Myocyte (in vitro differentiated cells): ENCODE measurements at places on chromosomes 7 and 10. TPM values are rescaled to one million over a fixed set of nuclear protein-coding genes. Genes with fewer than 3 reads are reported as not detected.

DNA sequence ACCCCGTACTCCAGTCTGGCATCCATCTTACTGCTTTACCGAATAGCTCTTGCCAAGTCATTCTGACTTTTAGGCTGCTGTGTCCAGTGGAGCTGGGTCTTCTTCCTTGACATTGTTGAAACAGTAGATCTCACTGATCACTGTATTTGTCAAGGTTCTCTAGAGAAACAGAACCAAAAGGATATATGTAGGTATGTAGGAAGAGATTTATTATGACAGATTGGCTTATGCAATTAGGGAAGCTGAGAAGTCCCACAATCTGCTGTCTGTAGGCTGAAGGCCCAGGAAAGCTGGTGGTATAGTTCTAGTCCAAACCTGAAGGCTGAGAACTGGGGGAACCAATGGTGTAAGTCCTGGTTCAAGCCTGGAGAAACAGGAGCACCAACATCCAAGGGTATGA, 12.1 kb upstream of the PRRT4 start:
- no peak for DNase-seq

- DNase-seq = no peak
Observed at GRCh38 chr7:19175241-19175640, 30.0 kb upstream of the FERD3L start.

DNA sequence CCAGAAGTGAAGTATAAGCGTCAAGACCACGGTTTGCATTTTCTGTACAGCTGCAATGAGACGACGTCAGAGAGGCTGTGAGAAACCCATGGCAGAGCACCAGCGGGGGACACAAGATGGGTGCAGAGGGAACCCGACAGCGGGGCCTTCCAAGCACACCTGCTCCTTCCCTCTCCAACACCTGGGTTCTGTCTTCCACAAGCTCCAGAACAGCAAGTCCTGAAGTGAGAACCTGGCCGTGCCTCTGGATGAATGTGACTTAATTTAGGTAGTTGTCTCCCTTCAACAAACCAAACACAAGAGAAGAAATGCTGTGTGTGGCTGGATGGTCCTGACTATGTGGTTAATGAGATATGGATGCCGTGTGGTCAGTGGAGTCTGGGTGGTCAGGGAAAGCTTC, 76.1 kb downstream of the ADAM12 start:
- no peak for DNase-seq

DNA sequence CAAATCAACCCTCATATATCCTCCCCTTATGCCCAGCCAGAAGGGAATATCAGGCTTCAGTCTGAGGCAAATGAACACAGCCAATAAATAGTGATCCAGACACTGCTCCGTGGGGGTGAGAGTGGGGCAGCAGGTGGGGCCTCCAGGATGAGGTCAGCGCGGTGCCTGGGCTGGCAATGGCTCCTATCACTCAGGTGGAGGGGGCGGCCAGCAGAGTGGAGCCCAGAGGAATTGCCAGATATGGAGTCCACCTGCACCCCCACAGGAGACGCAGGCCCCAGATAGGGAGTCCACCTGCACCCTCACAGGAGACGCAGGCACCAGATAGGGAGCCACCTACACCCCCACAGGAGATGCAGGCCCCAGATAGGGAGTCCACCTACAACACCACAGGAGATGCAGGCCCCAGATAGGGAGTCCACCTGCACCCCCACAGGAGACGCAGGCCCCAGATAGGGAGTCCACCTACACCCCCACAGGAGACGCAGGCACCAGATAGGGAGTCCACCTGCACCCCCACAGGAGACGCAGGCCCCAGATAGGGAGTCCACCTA, 78.0 kb upstream of the PPP2R2D start:
- DNase-seq = no peak

GRCh38 chr7:80316811-80317210, 182.2 kb downstream of the GNAI1 start:
- no peak for DNase-seq

DNA sequence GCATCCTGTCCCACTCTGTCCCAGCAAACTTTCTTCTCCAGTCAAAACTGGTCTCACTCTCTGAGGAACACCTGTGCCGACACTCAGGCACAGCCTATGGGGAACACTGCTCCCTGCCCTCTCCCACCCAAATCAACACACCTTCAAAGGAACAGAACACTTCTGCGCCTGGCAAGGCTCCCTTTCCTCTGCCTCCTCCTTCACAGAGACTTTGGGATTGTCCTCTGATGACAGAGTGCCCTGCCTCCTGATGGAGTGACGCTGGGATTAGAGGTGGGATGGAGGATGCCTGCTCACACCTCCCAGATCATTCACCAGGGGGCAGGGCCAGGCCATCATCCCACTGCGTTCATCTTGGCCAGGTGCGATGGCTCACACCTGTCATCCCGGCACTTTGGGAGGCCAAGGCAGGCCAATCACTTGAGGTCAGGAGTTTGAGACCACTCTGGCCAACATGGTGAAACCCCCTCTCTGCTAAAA, 26.5 kb downstream of the KLF6 start:
- DNase-seq = no peak

DNA sequence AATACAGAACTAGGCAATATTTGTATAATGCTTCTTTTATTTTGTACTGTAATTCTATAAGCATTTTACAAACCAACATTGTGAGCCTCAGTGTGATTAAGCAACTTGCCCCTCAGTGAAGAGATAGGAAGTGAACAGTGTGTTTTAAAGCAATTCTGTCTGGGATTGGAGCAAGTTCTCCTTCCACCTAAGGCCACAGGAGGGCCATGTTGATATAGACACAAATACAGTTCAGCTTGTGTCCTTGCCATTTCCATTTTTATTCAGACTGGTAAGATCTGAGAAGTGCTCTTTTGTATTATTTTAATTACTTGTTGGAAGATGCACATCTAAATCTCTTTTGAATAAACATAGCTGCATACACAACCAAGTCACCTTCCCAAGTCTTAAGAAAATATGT, 416.3 kb upstream of the COBL start:
- DNase-seq = no peak

DNA sequence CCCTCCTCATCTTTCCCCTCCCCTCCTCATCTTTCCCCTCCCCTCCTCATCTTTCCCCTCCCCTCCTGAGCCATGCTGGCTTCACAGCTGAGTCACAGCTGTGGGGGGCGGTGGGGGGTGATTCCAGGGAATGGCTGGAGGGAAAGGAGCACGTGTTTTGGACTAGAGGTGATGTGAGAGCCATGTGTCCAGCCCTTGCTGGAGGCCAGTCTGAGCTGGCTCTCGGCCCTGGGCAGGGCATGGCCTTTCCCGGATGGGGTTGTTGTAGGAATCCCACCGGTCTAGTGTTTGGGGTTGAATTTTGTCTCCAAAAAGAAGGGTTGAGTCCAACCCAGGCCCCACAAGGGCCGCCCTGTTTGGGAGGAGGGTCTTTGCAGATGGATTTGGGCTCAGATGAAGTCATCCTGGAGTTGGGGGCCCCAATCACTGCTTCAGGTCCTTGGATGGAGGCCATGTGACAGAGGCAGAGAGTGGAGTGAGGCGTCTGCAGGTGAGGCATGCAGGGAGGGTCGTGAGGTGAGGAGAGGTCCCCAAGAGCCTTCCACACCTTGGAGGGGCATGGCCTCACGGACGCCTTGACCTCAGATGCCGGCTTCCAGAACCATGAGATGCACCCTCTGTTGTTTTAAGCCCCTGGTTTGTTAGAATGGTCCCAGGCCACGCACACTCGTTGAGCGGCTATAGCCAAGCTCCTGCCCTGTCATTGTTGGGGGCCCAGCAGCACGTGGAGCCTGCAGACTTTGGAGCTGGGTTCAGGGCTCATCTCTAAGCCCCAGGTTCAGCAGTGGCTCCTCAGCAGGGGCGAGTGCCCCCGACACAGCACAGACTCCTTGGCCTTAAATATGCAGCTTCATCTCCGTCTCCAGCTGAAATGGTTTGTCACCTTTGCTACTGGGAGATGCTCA, 101.6 kb downstream of the DNAJB6 start:
- no peak for DNase-seq

The MOGAT3 gene
- not detected in 2 replicates for total RNA-seq

DNA sequence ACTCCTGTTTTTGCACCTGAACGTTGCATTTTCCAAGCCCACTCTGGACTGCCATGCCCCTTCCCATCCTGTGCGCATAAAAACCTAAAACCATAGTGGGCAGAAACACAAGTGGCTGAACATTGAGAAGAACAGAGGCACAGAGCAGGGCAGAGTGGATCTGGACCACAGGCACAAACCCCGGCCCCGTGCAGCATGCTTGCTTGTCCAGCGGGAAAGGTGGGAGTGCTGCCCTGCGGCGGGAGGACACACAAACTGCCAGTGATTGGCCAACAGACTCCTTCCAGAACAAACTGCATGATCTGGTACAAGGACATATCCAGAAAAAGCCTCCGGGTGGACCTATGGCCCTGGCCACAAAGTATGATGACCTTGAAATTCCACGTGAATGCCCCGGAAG, 42.5 kb upstream of the ADARB2 start:
- no peak for DNase-seq
